MM.1S (cell line): ENCODE measurements at places on chromosomes 2 and 18.
A peak's percentile ranks its signal among the peaks of the same experiment; 100 is the strongest.

GRCh38 chr18:22711192-22711685 is 221.9 kb upstream of the RBBP8 start:
- DNase-seq, result no peak

DNA sequence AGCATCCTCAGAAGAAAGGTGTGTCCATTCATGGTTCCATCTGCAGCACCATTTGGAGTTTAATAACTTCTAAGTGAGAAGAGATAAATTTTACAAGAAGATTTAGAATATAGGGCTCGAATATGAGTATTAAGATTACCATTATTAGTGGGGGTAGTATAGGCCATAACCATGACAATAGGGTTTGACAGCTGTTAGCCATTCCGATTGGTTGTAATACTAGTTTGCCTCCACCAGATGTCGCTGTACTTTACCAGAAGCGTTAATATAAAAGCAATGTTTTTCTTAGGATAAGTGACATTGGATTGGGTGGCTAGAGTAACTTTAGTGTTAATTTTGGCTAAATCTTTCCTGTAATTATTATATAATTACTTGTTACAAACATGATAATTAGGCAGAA is 107.5 kb upstream of the SRD5A2 start:
- DNase-seq, result no peak

DNA sequence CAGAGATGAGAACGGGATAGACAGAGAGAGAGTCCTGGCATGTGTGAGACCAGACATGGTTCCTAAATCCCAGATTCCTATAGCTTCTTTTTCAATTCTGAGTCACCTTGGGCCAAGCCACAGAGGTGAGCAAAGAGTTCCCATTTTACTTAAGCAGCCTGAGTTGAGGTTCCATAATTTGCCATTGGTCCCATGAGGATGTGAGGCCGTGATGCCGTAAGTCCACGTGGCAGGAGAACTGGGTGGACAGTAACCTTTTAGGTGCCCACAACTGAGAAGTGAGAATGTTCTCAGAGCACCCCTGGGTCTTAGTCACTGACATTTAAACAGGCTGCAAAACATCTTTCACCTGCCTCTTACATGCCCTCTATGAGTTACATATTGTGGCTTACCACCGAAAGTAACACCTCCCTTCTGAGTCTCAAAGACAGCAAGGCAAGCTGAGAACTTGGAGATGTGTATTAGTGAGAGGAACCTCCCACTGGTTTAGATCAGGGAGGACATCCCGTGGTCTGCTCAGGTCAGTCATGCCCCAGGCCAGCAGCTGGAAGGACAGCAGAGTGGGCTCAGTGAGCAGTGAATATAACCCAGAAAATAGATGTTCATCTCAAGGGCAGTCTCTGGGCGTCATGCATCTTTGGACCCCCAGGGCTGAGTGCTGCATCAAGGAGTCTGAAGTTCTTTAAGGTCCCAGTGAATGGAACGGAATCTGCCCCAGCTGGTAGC is 127.9 kb upstream of the LGALSL start:
- DNase-seq, result peak; percentile 95

DNA sequence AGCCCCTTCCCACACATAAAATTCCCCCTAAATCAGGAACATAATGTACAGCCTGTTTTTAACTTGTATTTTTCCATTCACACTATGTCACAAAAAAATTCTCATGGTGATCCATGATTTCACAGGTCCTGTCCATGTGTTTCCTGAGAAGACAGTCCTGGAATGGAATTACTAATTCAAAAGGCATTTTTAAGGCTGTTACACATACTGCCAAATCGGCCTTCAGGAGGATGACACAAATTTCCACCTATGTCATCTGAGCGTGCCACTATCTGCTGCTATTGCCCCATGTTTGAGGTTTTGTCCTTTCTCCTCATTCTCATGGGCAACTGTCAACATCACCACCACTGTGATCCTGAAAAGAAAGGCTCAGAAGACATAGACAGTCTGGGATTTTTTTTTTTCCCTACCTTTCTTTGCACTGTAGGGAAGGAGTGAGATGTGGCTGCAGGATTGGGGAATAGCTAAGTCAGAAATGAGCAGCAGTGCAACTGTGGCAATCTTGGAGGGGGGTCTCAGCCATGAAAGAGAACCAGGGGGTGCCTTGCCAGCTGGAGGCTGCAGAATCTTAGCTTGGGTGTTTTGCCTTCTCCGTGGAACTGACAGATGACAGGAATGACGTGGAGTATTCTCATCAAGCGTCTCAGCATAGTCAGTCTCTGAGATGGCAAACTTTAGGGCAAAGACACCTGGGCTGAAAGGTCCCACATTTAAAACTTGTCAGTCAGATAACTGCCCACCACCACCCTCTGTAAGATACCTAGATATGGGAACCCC is 73.4 kb downstream of the MARCHF4 start:
- no peak for DNase-seq

- no peak for DNase-seq
These were observed 602.7 kb upstream of the ZNF804A start for GRCh38 chr2:183995632-183996031.

DNA sequence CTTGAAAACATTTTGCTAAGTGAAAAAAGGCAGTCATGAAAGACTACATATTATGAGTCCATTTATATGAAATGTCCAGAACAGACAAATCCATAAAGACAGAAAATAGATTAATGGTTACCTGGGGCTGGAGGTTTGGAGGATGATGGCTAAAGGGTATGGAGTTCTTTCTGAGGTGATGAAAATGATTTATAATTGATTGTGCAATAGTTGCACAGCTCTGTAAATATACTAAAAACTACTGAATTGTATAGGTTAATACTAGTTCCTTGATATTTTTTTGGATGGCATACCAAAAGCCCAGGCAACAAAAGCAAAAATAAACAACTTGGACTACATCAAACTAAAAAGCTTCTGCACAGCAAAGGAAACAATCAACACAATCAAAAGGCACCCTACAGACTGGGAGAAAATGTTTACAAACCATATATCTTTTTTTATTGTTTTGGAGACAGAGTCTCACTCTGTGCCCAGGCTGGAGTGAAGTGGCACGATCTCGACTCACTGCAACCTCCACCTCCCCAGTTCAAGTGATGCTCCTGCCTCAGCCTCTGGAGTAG is 21.5 kb downstream of the SOS1 start:
- no peak for DNase-seq

DNA sequence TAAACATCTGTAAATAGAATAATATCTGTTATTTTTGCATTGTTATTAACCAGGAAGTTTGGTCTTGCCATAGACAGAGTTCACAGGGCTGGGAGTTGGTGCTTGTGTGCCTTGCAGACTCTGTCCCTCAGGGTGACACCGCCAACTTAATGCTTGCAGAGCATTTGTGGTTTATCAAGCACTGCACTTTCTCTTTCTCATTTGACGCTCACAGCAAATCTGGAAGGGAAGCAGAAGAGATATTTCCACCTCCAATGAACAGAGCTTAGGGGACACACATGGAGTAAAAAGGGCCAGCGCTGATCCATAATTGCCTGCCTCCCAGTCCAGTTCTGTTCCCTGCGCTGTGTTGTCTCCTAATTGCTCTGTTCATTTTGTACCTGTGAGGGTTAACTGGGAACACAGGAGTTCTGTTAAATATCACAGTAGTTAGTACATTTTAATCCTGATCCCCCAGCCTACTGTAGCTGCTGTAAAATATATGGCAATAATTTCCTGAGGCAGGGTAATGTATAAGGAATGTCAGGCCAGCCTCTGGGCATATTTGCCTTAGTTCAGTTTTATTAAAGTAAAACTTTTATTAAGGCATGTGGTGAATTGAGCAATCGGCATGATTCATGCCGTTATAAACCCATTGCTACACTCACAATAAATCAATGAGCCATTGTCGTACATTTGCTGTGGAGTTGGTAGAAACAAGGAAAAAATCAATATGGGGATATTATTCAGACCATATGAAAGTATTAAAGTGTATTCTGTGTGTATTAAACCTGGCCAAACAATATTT is 182.5 kb upstream of the OSR1 start:
- peak; percentile 77 for DNase-seq
